ENCODE measurements at places on chromosomes 1 and 21.

DNA sequence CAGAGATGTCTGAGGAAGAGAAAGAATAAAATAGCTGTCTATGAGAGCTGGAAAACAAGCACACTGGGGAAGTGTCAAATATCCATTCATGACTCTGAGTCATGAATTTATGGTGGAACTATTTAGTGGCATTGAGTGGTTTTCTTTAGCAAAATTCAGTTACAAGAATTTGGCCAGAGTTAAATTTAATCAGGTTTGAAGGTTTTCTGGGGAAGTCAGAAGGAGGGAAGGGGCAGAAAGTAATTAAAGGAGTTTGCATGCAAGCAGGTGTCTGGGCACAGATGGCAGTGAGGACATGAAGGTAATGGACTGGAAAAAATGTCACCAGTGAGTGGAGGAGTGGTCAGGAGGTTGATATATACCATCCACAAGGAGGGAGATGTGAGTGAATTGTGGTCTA, 121.9 kb upstream of the IVNS1ABP start:
- DNase-seq: no peak

DNA sequence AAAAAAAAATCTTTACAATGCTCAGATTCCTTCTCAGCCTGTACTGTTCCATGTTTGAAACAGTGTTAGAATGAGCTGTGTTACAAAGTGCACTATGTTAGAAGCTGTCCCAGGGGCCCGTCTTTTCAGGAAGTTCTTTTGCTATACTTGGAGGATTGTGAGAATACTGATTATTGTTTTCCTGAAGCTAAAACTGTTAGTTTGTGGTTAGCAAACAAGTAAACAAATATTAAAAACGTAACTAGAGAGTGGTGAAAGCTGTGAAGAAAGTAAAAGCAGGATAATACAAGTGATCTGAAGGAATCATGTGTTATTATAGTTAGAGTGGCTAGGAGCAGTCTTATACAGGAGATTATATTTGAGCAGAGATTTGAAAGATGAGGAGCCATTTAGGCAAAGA, 35.6 kb downstream of the CAMSAP2 start:
- DNase-seq: no peak

DNA sequence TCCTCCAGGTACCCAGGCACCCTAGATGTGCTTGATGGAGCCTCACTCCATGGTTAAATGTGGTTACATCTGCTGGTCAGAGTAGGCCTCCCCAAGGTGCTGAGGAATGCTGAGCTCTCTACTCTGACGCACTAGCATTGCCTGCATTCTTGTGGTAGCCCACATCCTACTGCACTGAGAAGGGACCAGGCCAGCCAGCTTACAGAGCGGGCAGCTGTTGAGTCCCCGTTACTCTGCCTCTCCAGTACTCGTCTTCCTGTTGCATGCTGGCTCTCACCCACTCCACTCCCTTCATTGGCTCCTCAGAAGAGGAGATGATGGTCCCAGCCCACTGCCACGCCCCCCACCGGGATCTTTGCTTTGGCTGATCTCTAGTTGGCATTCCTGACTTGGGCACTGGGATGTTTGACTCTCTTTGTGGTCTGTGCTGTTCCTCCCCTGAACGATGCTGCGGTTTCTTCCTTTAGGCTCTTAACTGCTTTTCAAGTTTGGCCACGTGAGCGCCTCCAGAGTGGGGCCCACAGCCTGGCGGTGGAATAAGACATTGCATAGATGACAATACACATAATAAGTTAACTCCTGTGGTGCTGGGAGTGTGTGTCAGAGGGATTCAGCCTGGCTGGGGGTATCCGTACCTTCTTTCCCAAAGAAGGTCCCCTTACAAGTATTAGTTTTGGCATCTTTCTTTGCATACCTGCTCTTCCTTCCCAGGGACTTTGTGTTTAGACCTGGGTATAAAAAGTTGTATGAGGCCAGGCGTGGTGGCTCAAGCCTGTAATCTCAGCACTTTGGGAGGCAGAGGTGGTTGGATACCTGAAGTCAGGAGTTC, 18.6 kb downstream of the AZIN2 start:
- DNase-seq: no peak

DNA sequence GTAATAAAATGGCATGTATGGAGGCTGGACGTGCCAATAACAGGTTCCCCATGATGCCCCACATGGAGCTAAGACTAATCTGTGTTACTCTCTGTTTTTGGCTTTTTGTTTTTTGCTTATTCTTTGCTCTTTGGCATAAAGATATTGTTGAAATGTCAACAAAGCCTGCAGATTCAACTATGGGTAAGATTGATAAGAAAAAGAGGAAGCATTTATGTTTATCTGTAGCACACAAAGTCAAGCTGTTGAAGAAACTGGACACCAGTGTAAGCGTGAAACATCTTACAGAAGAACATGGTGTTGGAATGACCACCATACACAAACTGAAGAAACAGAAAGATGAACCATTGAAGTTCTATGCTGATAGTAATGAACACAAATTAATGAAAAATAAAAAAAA, 402.7 kb downstream of the LTN1 start:
- no peak for DNase-seq

GRCh38 chr1:228182296-228183030, 16.9 kb downstream of the IBA57 start:
- no peak for DNase-seq

DNA sequence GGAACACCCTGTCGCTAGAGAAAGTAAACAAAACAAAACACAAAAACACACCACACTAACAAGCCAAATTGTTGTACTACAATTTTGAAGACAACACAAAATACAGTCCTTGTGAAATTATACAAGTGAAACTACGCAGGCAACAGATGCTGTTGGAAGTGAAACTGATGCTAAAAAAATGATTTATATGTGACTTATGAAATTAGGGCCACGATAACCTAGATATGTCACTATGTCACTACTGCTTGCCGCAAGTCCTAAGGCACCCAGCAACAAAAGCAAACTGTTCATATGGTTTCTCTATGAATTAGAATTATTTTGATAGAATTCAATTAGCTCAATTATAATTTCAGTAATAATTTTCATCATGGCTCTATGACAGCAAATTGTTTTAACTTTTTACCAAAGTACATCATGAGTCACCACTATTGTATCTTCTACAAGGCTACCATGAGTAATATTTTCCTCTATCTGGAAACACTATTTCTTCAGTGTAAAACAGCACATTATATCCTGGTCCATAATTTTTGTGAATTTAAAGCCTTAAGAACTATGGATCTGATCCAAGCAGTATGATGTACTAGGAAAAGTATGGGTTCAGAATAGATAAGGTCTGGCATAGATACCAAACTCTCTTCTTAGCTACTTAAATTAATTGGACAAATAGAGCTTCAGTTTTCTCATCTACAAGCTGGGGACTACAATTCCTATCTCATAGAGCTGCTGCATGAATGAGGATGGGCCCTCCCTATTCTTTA, 216.3 kb downstream of the COL11A1 start:
- no peak for DNase-seq

- no peak for DNase-seq
Observed at GRCh38 chr1:65359888-65360287, 50.5 kb downstream of the DNAJC6 start.

DNA sequence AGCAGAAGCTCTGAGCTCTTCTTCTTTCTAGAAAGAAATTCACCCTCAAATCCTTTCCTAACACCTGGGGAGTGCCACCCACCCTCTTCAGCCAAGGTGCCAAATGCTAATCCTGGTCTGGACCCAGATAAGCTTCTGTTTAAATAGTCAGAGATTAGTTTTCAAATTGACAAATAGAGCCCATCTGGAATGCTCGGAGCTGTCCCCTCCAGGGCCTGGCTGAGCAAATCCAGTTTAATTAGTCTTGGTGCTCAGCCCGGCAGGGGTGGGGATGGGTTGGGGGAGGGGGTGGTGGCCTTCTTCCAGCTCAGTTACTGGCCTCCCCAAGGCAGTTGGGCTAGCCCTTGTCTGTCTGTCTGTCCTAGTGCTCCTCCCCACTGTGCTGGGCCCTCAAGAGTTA, 269.5 kb downstream of the GRIK3 start:
- no peak for DNase-seq

- no peak for DNase-seq
Observed at GRCh38 chr1:172779491-172779890, 120.6 kb downstream of the FASLG start.

- no peak for DNase-seq
Observed at GRCh38 chr1:72530646-72531045, 248.3 kb upstream of the NEGR1 start.

- no peak for DNase-seq
Observed at GRCh38 chr21:36338975-36339374, 19.0 kb downstream of the MORC3 start.

- DNase-seq: no peak
Observed at GRCh38 chr1:97721221-97721620, 199.6 kb downstream of the DPYD start.

- DNase-seq: no peak
Observed at GRCh38 chr1:93490357-93490756, 42.4 kb downstream of the FNBP1L start.

GRCh38 chr1:98674075-98674781, 12.7 kb downstream of the SNX7 start:
- DNase-seq: no peak

DNA sequence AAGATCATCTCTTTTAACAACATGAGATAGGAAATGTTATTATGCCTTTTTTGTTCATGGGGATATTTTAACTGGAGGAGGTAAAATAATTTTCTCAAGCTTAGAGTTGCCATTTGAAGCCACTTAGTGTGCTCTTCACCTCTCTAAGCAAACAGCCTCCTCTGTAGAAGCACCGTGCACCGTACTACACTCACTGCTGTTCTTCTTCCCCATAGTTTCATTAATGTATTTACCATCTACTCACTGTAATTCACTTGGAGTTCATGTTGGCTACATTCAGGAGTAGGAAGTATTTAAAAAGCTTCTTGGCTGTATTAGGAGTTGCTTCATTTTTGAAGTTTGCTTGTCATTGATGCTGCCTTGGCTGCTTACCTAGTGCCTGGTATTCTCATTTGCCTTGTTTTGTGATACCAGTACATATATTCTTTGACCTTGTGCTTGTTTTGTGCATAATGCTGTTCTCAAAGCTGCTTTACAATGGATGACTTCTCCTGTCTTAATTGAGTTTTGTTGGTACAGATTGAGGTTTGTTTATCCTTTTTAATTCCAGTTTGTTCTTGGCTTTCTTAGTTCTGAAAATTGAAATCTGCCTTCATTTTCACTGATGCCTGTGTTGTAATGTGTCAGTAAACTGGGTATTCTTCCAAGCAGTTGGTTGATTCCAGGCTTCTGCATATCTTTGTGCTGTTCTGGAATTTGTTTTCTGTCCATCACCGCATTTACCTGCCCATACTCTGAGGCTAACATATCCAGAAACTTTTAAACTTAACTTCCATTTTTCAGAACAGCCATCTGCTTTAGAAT, 240.4 kb downstream of the HMCN1 start:
- DNase-seq: no peak

DNA sequence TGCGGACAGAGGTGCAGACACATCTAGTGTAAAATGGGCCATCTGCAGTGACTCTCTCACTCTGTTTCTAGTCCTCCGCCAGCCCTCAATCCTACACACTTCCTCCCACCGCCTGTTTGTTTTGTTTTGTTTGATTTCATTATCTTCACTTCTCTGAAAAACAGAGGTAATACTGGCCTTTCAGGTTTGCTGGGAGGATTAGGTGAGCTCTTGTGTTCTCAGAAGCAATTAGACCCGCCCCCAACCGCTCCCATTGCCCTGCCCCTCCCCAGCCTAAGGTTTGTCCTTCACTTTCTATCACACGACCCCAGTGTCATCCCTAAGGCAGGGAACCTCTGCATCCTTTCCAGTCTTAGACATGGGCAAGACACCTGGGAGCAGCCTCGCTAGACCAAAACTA, 43.2 kb upstream of the TACSTD2 start:
- no peak for DNase-seq

- DNase-seq: no peak
Observed at GRCh38 chr1:119046785-119047438, 58.8 kb upstream of the TBX15 start.

GRCh38 chr1:66732407-66733166, 19.7 kb upstream of the DYNLT5 start:
- no peak for DNase-seq

- peak; percentile 79 for DNase-seq
Observed at GRCh38 chr1:117671781-117672501, 66.1 kb downstream of the TENT5C start.

GRCh38 chr1:200146100-200146499, 118.6 kb downstream of the NR5A2 start:
- DNase-seq: no peak

DNA sequence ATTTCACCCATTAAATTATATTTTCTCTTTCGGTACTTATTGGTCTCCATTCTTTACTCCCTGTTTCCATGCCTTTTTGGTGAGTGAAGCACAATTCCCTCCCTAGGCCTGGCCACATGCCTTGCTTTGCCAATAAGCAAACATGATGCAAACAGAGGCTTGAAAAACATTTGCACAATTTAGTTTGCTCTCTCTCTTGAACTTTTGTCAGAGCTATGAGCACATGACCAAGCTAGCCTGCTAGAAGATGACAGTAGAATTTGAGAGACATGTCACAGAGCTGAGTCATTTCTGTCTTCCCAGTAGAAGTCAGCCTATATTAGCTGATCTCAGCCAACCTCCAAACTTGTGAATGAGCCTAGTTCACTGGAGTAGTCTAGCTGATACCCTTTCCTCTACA, 24.6 kb downstream of the ANGPTL3 start:
- no peak for DNase-seq

GRCh38 chr1:174044418-174045222, 22.5 kb upstream of the RC3H1 start:
- no peak for DNase-seq

DNA sequence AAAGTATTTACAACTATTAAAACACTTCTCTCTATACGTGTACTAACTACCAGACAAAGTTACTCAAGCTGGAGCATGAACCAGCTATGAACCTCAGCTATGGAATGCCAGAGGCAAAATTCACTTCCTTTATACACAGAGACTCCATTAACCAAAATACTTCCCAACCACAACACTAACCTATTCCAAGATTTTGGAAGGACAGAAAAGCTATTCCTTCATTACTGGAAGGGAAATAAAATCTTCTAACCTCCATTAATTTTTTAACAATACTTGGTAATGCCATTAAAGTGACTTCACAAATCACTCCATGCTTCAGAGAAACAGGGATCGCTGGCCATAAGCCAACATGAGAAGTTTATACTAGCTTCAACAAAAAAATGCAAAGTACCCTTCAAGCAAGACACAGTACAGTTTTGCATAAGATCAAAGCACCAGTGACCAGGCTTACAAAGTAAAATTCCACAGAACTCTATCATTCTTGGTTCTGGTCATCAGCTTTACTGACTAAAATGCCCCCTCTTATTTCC, 58.0 kb downstream of the PUM1 start:
- no peak for DNase-seq

GRCh38 chr1:48470481-48470855, 1.5 kb downstream of the SPATA6 start:
- peak; percentile 19 for DNase-seq

DNA sequence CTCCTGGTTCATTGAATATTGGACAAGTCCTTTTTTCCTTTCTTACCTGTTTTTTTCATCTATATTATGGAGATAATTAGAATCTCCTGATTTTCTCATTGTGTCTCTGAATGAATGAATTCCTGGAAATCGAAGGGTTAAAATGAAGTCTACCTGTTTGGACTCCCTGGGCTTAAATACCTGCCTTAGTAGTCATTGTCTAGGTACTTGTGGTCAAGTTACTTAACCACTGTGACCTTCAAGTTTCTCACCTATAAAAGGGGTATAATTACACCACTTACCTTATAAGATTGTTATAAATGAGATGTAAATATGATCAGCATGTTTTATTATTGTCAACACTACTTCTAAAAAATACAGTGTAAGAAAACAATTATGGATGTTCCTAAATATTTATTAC, 9.0 kb upstream of the TBX19 start:
- DNase-seq: no peak

Measured in cerebellar cortex (tissue), 1 donor.